ENCODE measurements at places on chromosomes 3 and 15.

GRCh38 chr15:59437142-59437816 is 707 bp upstream of the FAM81A start:
- no peak for DNase-seq

- no peak for DNase-seq
Measured at GRCh38 chr3:43259626-43260025, 26.7 kb upstream of the SNRK start.

DNA sequence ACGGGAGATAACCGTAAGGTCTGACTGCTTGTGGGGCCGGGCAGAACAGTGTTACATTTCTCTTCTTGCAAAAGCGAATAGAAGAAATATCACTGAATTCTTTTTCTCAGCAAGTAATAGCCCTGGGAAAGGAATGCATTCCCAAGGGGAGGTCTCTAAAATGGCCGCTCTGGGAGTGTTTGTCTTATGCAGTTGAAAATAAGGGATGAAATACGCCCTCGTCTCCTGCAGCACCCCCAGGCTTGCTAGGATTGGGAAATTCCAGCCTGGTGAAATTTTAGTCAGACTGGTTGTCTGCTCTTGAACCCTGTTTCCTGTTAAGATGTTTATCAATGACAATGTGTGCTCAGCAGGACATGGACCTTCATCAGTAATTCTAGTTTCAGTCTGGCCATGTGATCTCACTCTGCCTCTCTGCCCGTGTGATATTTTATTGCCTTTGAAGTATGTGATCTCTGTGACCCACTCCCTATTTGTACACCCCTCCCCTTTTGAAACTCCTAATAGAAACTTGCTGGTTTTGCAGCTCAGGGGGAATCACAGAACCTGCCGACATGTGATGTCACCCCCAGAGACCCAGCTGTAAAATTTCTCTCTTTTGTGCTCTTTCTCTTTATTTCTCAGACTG is 715.6 kb downstream of the ROBO1 start:
- no peak for DNase-seq

DNA sequence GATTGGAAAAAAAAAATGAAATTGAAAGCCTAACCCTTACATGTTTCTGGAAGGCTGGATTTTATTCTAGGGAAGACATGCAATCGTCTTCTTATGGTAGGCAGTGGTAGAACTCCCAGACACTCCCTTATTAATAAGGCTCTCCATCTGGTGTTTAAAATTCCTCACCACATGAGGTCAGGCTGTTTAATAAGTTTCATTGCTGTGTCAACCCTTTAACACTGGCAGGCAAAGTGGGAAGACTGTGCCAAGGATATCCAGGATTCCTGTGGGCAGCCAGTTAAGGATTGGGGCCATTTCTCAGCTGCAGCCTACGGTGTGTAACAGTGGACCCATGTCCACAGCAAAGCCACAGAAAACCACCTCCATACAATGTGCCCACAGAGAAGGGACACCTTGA is 225.5 kb upstream of the CHRM5 start:
- no peak for DNase-seq

Data from activated T-cell treated with anti-CD3 and anti-CD28 coated beads for 24 hours (primary cell).